ENCODE measurements at places on chromosomes 13 and 19.

DNA sequence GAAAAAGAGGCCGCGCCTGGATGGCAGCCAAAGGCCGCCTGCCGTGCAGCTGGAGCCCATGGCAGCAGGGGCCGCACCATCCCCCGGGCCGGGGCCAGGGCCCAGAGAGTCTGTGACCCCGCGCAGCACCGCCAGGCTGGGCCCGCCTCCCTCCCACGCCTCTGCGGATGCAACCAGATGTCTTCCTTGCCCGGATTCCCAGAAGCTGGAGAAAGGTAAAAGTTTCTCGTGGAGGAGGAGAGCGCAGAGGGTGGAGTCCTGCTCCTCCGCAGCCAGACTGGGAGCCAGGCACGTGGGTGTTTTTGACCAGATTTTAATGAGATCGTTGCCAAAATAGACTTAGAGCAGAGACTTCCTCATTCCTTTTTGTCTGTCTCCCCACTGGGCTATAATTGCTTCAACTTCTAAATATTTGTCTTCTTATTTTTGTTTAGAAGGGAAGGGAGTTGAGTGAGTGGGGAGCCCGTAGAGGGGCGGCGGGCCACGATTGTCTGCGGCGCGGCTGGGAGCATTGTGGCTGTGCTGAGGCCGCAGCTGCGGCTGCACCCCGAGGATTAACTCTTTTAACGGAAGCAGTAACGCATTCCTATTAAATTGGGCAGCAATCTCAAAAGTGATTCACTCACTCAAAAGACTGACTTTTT lies 22.8 kb upstream of the NDUFS7 start:
- no peak for DNase-seq

DNA sequence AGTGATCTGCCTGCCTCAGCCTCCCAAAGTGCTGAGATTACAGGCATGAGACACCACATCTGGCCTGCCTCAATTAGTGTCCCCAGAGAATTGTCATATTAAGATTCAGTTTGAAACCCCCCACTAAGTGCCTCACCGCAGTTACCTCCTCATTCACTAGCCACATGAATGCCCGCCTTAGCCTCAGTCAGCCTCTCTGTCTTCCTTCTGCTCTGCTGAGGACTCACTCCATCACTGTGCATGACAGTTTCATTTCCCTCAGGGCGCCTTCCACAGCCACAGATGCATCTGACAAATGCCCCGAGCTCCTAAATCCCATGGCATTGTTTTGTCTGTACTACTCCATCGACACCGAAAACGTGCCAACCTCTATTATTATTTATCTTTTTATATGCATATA lies 23.3 kb downstream of the MIPEP start:
- DNase-seq: no peak

- no peak for DNase-seq
Observed at GRCh38 chr13:78024996-78025395, 106.4 kb upstream of the EDNRB start.

DNA sequence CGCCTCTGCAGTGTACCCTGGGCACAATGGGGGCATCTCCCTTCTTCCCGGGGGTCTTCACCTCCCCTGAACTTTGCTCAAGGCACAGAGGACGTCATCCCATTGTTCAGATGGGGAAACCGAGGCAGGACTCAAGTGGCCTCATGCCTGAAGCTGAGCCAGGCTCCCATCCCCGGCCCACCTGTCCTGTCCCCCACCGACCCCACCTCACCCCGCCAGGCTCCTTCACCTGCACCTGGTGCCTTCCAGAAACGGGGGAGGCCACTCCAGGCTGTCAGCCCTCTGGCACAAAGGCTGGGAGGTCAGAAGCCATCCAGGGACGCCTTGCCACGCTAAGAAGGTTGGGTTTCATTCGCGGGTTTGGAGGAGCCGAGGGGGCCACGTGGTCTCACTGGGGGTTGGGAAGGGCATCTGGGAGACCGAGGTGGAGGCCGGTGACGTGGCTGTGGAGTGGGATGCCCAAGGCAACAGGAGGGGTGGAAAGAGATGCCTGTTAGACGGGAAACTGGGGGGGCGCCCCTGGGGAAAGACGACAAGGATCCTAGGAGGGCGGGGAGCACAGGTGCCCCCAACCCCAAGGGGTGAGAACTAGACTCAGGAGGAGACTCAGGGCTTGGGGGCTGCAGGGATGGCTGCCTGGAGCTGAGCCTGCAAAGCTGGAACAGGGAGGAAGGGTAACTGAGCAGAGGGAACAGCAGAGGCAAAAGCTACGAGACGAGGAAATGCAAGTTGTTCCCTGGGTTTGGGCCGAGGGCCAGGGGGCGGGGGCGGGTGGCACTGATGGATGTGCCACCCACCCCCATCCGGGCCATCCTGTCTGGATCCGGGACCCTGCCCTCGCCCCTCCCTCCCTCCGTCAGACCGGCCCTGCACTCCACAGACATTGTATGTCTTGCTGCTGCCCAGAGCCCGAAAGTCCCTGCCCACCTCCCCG lies 6.0 kb upstream of the TCF3 start:
- no peak for DNase-seq

DNA sequence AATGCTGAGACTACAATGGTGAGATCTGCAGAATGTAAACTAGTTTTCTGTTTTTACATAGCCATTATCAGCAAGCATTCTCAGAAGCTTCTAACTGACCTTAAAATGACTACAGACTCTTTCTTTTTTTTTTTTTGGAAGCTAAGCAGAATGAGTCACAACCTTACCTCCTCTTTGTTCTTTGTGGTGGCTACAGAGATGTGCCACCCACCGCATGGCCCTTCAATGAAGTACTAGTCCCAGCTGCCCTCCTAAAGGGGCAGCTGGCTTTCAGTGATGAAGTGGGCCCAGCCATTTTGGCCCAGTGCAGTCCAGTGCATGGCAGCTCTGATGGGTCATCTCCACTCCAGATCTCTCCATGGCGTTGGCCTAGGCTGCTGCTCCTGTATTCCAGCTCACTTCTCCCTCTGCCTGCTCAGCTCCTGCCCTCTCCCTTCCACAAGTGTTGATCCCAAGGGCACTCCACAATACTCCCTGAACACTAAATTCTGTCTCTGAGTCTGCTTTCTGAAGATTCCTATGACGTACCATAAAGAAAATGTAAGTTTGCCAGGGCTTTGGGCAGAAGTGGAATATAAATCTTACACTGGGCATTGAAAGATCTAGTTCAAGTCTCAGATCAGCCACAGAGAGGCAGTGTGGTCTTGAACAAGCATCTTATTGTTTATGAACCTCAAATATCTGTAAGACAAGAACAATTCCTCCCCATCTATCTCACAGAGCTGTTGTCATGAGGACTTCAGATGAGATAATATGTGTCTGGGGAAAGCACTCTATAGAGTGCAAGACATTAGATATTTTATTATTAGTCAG lies 85.6 kb downstream of the RXFP2 start:
- no peak for DNase-seq

DNA sequence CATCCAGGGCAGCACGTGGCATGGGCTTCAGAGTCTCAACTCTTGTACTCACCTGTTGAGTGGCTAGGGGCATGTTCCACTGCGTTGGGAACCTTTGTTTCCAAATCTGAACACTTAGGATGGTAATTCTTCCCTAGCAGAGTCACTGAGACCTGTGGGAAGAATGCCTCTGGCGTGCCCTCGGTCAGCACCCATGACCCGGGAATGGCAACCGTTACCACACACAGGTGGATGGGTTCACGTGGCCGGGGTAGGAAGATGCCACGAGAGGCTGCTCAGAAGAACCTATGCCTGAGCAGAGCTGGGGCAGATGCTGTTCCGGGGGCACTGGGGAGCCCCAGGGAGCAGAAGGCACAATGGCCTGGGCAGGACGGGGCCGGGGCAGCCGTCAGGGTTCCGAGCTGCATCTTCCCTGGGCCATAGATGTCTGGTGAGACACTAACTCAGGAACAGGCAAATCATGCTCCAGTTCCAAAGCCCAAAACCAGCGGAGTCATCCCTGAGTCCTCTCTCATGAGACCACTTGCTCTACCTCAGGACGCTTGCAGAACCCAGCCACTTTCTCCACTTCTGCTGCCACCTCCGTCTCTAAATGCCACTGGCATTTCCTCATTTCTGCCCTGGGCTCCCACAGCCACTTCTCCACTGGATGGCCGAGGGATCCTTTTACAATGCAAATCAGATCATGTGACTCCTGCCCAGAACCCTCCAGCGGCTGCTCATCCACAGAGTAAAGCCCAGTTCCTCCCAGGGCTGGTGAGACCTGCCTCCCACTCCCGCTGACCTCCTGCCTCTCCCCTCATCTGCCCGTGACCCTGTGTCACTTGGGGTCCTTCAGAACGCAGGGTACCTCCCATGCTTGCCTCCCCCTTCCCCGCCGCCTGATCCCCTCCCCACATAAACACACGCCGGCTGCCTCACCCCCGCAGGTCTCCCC lies 36.7 kb downstream of the FAM124A start:
- DNase-seq: no peak

DNA sequence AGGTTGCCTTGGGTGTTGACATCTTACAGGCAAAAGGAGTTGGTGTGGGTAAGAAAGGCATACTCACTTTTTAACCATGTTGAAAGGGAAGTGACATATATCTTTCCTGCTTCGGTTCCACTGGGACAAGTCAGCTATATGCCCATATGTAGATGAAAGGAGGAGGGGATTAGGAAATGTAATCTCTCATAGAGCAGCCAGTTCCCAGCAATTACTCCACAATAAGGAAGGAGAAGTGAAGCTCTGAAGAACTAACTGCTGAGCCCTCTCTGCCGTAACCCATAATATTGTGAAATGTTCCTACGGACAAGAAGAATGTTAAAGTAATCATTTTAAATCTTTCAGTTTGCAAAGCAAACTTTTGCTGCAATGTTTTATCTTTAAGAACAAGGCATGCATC lies 82.2 kb downstream of the EDNRB start:
- no peak for DNase-seq

DNA sequence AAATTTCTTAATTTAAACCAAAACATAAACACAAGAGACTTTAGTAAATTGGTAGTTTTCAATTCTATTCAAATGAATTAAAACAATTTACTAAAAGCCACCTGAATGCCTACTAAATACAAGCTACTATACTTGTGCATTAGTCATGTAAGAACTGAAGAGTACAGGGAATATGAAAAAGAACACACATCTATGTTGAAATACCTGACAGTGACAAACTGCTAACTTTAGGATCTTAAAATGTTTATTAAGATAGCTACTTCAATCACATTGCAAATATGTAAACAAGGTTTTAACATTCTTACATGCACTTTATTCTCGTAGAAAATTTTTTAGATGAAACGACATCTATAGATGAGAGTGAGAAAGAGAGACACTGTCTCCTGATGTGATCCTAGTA lies 4.1 kb downstream of the SPRYD7 start:
- no peak for DNase-seq

DNA sequence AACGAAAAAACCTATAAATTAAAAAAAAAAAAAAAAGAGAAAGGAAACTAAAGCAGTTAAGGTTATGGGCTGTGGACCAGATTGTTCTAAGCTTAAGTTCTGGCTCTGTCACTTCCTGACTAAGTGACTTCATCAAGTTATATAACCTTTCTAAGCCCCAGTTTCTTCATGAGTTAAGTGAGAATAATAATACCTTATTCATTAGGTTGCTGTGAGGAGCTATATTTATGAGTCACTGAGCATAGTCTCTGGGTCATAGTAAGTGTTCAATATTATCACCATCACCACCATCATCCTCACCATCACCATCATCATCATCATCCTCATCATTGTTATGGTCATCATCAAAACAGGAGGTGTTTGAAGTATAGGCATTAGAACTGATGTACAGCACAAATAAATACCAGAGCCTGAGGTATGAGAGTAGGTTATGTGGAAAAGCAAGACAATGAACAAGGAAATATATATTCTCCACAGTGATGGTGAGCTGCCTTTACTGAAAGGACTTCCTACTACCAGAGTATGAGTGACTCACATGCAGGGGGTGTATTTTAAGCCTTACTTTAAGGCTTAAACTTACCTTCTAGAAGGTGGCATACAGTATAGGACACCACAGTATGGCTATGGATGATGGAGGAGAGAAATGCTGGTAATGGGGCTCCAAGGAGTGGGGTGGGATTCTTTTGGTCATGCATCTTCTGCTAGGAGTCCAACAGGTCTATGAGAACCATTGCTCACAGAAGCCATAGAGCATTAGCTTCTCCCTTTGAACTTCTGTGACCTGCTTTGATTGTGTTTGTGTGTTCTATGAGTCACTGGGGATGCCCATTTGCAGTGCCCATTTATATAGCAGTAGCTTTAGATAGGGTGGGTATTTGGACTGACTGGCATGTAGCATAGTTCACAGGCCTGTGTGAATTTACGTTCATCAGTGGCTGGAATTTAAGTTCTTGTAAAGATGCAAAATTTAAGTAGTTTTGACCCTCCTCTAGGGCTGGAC lies 104.4 kb downstream of the KLF5 start:
- no peak for DNase-seq

DNA sequence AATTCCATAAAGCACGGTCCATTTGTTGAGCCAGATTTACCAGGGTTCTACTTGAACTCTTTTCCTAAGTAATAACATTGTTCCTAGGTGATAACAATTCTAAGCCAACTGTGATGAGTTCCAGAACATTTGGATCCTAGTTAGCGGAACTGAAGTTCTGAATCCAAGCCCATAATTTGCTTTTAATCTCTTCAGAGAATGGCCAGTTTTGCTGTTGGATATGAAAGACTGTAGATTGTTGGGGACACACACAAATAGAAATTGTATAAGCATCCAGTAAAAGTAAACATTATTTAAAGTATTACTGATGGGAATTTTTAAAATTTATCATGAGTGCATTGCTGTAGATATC lies 27.3 kb upstream of the STARD13 start:
- DNase-seq: no peak

DNA sequence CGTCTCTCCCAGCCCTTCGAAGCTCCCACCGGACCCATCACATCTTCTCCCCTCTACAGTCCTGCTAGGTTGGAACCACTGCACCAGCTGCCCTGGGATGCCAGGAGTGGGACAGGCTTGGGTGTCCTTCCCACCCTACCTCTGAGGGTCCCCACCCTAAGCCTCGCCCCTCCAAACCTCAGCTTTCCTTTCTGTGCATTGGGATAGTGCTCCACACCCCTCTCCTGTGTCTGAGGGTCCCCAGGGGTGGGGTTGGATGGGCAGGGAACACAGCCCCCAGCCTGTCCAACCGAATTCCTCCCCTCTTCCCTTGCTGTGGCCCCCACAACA lies 1.9 kb upstream of the BCL3 start:
- no peak for DNase-seq

DNA sequence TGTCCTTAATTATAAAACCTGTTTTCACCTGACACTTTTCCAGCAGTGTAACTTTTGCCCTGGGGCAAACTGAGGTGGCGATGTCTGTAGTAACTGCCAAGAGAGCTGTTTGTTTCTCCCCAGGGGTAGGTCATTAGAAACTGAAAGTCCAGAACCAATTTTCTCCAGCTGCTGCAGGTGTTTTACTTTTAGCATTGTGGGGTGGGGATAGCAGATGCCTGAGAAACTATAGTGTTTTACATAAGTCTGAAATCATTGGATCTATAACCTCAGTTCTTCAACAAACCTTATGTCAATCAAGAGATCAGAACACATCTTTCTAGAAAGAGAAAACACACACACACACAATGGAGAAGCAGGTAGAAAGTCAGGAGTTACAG lies 92.7 kb downstream of the LHFPL6 start:
- no peak for DNase-seq

DNA sequence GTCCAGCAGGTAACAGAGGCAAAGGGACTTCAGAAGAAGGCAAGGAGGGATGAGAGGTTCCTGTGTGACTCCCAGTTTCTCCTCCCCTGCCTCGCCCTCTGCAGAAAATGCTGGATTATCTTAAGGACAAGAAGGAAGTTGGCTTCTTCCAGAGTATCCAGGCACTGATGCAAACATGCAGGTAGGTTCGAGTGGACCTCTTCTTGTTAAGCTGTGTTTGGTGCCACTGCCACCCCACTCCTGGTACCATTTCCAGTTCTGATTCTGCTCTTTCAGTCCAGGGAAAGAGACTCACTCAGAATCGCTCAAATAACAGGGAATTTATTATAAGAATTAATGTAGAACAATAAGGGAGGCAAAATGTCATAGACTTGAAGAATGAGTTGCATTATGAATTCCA lies 82.5 kb downstream of the MAP4K1 start:
- no peak for DNase-seq

Data from NCI-H187 treated with DMSO at 0.1 percent for 48 hours (cell line).